ENCODE measurements at places on chromosomes 6 and 20. TPM values are rescaled to one million over a fixed set of nuclear protein-coding genes. Genes with fewer than 3 reads are reported as not detected.

The BNIP5 gene
- not detected for total RNA-seq

The POM121L2 gene
- not detected for total RNA-seq

GRCh38 chr6:2695454-2696095 lies 55.1 kb downstream of the MYLK4 start:
- no peak for DNase-seq

DNA sequence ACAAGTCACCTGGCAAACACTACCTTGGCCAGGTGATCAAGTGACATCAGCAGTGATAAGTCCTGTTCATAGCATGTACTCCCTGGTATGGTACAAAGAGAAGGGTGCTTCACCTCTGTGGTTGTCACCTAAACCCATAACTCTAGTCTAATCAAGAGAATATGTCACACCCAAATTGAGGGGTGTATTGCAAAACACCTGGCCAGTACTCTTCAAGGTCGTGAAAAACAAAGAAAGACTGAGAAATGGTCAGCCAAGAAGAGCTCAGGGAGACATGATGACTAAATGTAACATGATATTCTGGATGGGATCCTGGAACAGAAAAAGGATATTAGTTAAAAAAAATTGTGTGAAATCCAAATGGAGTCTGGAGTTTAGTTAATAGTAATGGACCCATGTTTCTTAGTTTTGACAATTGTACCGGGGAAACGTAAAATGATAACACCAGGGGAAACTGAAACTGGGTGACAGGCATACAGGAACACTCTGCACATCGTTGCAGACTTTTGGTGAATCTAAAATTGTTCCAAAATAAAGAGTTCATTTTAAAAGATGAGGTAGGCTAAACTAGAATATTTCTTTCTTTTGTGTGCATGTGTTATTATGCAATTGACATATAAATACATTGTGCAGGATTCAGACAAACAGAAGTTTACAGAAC lies 262.0 kb downstream of the CDC5L start:
- no peak for DNase-seq

DNA sequence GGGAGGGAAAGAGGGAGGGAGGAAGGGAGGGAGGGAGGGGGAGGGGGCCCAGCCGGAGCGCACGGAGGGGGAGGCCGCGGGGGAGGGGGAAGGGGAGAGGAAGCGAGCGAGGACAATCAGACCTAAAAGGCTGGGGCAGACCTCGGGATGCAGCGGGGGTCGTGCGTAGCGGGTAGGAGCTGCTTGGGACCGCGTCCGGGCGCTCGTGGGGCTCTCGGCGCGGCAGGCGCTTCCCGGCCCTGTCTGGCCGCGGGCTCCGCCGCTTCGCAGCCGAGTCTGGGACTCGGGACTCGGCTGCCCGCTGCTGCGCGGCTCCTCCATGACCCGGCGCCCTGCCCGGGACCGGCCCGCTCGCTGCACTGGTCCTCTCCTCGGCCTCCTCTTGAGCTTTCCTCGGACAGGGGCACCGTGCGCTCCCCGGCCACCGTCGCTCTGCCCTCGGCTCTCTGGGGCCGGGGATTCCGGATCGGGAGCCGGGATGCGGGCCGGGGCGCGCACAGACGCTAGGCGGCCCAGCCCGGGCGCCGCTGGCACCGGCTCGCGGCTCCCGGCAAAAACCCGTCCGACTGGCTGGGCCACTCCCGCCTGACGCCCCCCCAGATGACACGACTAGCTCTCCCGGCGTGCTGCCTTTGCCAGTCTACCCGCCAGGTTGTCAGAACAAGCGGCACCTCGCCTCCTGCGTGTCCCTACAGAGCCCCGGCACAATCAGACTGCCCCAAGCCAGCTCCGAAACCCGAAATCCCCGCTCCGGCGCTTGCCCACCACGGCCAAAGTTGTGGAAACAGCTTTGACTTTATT lies 2.2 kb downstream of the TFAP2A start:
- no peak for DNase-seq
